ENCODE measurements at places on chromosomes 1 and 21.

DNA sequence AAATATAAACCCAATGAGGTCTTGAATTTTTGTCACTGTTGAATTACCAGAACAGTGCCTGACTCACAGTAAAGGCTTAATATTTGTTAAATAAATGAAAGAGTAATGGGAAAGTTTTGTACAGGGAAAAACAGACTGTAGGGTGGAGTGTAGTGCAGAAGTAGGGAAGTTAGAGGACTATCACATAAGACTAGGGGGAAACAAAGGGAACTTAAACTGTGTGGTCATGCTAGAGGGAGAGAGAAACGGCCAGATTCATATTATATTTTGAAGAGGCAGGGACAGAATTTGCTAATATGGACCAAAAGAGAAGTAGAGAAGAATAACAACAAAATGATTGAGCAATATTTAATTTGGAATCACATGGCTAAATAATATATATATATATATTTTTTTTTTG lies 14.8 kb downstream of the CTSK start:
- no peak for DNase-seq

DNA sequence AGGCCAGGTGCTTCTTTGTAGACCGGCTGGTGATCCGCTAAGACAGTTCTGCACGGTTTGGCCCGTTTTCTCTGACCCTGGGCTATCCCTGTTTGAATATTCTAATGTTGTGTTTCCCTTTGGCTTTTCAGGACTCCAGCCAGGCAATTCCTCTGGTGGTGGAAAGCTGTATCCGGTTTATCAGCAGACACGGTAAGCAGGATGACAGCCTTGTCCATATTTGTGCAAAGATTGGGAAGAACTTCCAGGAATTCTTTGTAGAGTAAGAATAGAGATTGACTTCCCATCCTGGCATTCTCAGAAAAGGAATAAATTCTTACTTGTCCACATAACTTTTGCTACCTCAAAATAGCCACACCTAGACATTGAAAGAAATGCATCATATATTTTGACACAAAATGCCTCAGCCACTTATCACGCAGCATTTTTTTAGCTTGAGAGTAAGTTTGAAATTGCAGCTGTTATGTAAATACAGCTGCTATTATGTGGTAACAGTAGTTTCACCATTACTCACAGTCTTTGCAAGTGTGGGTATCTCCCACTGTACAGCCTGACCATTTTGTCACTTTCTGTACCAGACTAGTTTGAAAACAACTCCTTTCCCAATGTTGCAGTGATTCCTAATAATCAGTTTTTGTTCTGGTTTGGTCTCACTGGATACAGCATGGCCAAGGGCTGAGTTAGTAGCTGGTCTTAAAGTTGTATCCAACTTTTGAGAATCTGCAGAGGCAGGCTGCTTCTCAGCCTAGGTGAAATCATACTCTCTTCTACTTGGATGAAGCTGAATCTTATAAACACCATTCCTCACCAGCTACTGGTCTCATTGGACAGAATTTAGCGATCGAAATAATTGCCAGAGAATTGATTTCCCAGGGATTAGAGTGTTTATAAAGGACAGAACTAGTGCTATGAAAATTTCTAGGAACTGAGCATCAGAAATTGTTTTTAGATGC lies 40.0 kb upstream of the IKBKE start:
- DNase-seq: no peak

GRCh38 chr1:34415140-34415539 lies 238.4 kb downstream of the C1orf94 start:
- DNase-seq: no peak

DNA sequence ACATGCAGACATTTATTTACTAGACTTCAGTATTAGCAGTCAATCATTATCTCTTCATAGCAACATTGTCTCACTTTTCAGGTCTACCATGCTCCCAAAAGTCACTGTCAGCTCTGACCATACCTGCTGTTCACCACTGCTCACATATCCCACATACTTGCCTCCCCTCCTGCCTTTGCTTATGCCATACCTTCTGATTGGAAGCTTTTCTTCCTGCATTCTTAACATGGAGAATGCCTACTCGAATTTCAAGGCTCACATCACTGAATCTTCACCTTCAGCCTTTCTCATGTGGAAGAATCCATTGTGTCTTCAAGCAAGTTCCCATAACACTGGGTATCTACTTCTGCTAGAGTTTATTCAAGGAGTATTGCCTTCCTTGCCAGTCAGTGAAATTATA lies 135.4 kb downstream of the NTNG1 start:
- no peak for DNase-seq

Data from stimulated activated CD8-positive, alpha-beta memory T cell treated with anti-CD3 and anti-CD28 coated beads, Interleukin-7, amount 100 ng/mL, for 48 hours (primary cell).